ENCODE measurements at places on chromosomes 12 and 14. TPM values are rescaled to one million over a fixed set of nuclear protein-coding genes. Genes with fewer than 3 reads are reported as not detected.

DNA sequence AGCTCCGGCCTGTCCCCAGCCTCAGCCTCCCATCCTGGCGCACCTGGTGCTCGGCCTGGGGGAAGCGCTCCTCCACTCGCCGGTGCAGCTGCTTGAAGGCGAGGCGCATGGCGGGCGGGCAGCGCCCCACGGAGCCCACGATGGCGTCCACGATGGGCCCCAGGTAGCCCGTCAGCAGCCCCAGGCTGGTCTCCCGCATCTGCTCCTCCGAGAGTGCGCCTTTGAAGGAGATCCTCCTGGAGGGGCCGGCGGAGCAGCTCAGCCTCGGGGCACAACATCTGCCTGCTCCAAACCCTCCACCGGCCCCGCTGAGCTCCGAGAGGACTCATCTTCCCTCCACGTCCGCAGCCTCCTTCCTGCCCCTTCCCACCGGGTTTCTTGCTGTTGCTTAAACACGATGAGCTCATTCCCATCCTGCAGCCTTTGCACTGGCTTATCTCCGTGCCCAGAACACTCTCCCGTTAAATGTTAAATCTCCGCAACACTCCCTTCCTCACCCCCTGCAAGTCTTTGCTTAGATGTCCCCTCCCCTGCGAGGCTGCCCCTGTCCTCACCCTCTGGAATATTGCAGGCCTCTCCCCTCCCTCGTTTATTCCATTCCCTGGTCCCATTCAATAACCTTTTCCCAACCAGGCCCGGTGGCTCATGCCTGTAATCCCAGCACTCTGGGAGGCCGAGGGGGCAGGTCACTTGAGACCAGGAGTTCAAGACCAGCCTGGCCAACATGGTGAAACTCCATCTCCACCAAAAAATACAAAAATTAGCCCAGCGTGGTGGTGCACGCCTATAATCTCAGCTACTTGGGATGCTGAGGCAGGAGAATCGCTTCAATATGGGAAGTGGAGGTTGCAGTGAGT is 23.3 kb downstream of the RASAL1 start:
- no peaks in the 10 kb centered on the region for H3K4me1 ChIP-seq
- no peak overlapping the region for H3K27ac ChIP-seq
- no peaks in the 10 kb centered on the region for H3K36me3 ChIP-seq
- no peak overlapping the region for H3K4me3 ChIP-seq
- no peak for DNase-seq

The CCDC175 gene
- not detected for total RNA-seq

DNA sequence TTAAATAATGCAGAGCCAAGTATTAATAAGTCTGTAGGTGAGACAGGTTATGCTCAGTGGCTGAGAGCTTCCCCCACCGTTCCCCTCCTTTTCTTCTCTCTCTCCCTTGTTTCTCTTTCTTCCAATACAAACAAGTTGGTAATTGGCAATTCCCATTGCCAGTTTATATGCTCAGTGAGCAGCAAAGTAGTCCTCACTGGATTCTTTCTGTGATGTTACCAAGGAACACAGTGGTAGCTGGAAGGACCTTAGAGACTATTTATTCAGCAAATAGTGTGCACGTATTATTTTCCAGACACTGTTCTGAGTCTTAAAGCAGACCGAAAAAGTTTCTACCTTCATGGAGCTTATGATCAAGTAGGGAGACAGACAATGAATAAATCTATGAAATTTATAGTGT is 344.4 kb downstream of the FUT8 start:
- no peaks in the 10 kb centered on the region for H3K4me1 ChIP-seq
- H3K27ac ChIP-seq = no peak overlapping the region
- H3K4me3 ChIP-seq = no peak overlapping the region
- no peaks in the 10 kb centered on the region for H3K27me3 ChIP-seq
- no peak for DNase-seq

DNA sequence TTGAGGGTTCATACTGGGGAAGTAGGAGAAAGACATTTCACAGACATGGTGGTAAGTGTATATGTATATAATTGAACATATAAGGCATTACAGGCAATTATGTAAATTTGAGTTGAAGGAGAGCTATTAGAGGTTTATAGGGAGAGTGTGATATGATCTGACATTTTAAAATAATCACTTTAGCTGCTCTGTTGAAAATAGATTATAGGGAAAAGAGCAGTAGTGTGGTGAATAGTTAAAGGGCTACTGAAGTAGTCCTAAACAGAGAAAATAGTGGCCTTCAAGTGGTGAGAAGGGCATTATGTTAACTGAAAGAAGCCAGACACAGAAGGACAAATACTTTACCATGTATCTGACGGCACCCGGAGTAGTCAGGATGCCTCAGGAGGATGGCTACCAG is 234.2 kb downstream of the SLC41A2 start:
- no peak overlapping the region for H3K4me3 ChIP-seq
- H3K27me3 ChIP-seq = no peaks in the 10 kb centered on the region
- no peak overlapping the region for H3K27ac ChIP-seq

DNA sequence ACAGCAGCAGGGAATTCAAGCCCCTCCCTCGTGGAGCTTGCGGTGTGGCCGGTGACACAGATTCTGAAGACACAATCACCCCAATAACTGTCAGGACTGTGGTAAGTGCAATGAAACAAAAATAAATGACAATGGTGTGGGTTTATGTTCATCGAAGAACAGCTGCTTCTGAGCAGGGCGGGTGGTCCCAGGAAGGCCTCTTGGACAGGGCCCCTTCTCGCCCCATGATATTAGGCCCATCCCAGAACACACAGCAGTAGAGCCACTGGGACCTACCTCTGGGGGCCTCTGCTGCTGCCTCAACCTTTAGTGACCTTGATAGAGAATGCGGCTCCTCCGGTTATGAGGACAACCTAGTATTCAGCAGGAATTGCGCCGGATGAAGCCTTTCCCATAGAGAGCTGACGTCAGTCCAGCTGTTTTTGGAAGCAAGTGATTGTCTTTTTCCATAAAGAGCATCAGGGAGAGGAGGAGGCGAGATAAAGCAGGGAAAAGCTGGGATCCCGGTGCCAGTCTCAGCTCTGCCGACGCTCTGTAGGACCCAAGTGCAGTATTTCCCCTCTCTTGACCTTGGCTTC is 84.1 kb upstream of the BCL11B start:
- DNase-seq = peak; percentile 50
- H3K36me3 ChIP-seq = no peaks in the 10 kb centered on the region
- H3K4me1 ChIP-seq = peaks cover 14% of the 10 kb centered on the region
- H3K27ac ChIP-seq = peak overlapping the region; percentile 6

The NTN4 gene
- total RNA-seq = 1.7 TPM

The TMPRSS12 gene
- not detected for total RNA-seq

GRCh38 chr12:98770230-98770629 is 125.1 kb downstream of the APAF1 start:
- H3K27ac ChIP-seq = no peak overlapping the region
- H3K4me3 ChIP-seq = no peak overlapping the region
- H3K4me1 ChIP-seq = peaks cover 9% of the 10 kb centered on the region
- no peaks in the 10 kb centered on the region for H3K36me3 ChIP-seq
- DNase-seq = no peak
- no peaks in the 10 kb centered on the region for H3K27me3 ChIP-seq

GRCh38 chr12:48069241-48069640 is 36.6 kb downstream of the SENP1 start:
- no peak overlapping the region for H3K27ac ChIP-seq
- no peak for DNase-seq

GRCh38 chr12:44876544-44877410 is 662 bp upstream of the NELL2 start:
- peaks cover 7% of the 10 kb centered on the region for H3K27me3 ChIP-seq
- H3K4me3 ChIP-seq = peak overlapping the region; percentile 54
- no peaks in the 10 kb centered on the region for H3K36me3 ChIP-seq
- no peak for DNase-seq

The GNS gene
- total RNA-seq = 56.2 TPM

The HOXC4 gene
- total RNA-seq = 4.7 TPM

The RECQL gene
- 44.7 TPM for total RNA-seq

DNA sequence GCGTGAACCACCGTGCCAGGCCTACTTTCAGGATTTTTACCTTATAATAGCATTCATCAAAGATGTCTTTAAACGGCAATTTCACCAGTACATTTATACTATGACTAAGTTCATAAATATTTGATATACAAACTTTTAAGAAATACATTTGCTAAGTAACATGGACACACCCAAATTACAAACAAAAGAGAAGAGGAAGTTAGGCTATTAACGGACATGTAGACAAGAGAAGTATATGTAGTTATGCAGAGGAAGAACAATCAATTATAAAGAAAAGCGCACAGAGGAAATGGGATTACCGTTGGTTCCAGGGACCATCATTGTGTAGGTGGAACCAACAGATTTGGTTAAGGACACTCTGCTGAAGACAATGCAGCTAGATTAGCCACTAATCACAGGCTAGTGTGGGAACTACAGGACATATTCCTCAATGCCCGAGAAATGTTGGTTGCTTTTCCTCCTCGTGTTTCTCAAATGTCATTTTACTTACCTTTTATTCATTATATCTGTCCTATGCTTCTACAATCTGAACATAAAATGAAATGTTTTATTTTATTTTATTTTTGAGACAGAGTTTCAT is 24.0 kb upstream of the PKP2 start:
- DNase-seq = no peak
- H3K4me1 ChIP-seq = no peaks in the 10 kb centered on the region
- no peaks in the 10 kb centered on the region for H3K36me3 ChIP-seq
- H3K4me3 ChIP-seq = no peak overlapping the region

The KLRF2 gene
- not detected for total RNA-seq

The DYNLL1 gene
- total RNA-seq = 452 TPM

GRCh38 chr12:27305673-27306456 is 26.8 kb upstream of the BMAL2 start:
- DNase-seq = peak; percentile 44
- H3K4me3 ChIP-seq = no peak overlapping the region
- no peak overlapping the region for H3K27ac ChIP-seq
- H3K27me3 ChIP-seq = no peaks in the 10 kb centered on the region

DNA sequence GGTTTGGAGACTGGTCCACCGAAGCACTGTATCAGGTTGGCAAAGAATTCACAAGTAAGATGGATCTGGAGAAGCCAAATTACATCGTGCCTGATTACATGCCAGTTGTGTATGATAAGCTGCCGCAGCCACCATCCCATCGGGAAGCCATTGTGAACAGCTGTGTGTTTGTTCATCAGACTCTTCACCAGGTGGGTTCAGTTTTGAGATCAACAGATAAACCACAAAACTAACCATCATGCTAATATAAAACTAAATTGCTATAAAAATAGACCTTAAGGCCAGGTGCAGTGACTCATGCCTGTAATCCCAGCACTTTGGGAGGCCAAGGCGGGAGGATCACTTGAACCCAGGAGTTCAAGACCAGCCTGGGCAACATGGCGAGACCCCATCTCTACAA is 58.9 kb downstream of the HSP90AA1 start:
- peaks cover 68% of the 10 kb centered on the region for H3K36me3 ChIP-seq
- peak overlapping the region; percentile 32 for H3K27ac ChIP-seq
- no peaks in the 10 kb centered on the region for H3K27me3 ChIP-seq
- H3K4me1 ChIP-seq = peaks cover 41% of the 10 kb centered on the region

- no peak for DNase-seq
- H3K4me1 ChIP-seq = peaks cover 10% of the 10 kb centered on the region
Observed at GRCh38 chr14:58771016-58771415, 133.3 kb downstream of the DACT1 start.

The GALNT16 gene
- 8.6 TPM for total RNA-seq

The KRT6C gene
- not detected for total RNA-seq

DNA sequence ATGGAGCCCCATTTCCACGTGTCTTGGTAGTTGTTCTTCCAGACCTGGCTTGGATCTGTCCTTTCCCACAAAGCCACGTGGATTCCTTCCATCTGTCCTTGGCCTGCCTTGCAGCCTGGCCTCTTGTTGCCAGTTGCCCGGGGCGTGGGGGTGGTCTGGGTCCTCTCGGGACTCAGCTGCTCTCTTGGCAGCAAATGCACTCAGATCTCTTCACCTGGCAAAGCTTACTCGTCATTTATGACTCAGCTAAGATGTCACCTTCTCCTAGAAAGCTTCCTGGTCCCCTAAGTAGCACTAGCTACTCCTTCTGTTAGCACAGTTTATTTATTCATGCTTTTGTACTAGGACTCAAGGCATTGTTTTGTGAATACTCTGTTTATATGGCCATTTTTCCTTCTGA is 13.6 kb downstream of the PLEKHG3 start:
- peak; percentile 38 for DNase-seq
- no peak overlapping the region for H3K27ac ChIP-seq
- H3K4me1 ChIP-seq = peaks cover 32% of the 10 kb centered on the region
- no peak overlapping the region for H3K4me3 ChIP-seq

DNA sequence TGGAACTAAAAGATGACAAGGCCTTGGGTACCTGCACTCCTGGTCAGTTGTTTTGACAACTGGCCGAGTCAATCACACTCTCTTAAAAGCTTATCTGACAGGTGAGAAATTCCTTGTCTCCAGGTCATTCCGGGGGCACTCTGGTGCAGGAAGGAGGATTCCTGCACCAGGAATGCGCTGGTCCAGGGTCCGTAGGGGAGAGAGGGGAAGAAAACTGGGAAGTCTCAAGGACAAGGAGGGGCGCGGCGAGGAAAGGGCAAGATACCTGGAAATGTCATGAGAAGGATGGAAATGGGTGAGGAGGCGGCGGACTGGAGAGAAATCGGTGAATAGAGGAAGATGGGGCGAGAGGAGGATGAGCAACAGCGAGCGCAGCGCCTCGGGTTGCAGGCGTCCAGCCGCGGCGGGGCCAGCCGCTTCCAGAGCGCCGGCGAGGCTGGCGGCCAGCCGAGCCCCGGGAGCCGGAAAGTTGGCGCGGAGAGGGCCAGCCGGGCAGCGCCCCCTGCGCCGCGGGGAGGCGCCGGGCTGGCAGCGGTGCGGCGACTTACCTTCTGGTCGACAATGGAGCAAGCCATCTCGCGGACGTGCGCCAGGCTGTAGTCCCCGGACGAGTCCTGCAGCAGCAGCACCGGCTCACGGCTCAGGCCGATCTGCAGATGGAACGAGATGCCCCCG is 809 bp downstream of the PRKD1 start:
- peaks cover 7% of the 10 kb centered on the region for H3K4me1 ChIP-seq
- no peaks in the 10 kb centered on the region for H3K27me3 ChIP-seq
- H3K4me3 ChIP-seq = peak overlapping the region; percentile 73
- no peak overlapping the region for H3K27ac ChIP-seq
- peak; percentile 68 for DNase-seq

GRCh38 chr12:122133192-122133950 is 40.6 kb downstream of the IL31 start:
- H3K36me3 ChIP-seq = peaks cover 42% of the 10 kb centered on the region
- no peaks in the 10 kb centered on the region for H3K27me3 ChIP-seq
- DNase-seq = no peak

The SDR9C7 gene
- not detected for total RNA-seq

The FOXG1 gene
- 0.81 TPM for total RNA-seq

DNA sequence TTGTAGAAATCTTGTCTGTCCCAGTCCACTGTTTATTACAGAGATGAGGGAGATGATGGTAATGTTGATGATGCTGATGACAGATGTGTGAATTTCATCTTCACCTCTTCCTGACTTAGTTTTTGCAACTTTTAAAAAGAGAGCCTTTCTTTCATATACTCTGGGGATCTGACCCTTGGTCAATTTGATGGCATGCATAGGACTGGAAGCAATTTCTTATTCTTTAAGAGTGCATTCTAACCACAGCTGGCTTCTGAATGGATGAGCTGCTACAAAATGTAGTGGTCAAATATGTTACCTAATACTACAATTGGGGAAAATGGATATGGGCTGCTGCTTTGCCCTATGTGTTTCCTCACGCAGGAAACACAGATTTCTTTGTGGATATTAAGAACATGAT is 80.8 kb downstream of the MYRFL start:
- H3K27me3 ChIP-seq = no peaks in the 10 kb centered on the region
- no peak overlapping the region for H3K27ac ChIP-seq
- H3K36me3 ChIP-seq = no peaks in the 10 kb centered on the region
- no peak overlapping the region for H3K4me3 ChIP-seq

Measured in SJCRH30 (cell line).